ENCODE measurements at places on chromosomes 3 and 15.

- no peak for DNase-seq
Measured at GRCh38 chr15:32905481-32905880, 187.7 kb downstream of the GREM1 start.

DNA sequence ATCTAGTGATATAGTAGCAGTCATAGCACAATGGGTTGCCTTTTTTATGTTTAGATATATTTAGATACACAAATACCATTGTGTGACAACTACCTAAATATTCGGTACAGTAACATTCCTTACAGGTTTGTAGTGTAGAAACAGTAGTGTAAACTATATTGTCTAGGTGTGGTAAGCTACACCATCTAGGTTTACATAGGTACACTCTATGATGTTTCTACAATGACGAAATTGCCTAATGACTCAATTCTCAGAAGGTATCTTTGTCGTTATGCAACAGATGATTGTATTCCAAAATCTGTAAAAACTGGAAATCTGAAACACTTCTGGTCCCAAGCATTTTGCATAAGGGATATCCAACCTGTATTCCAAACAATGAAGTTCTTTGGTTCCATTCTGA lies 24.3 kb downstream of the PLOD2 start:
- no peak for DNase-seq

DNA sequence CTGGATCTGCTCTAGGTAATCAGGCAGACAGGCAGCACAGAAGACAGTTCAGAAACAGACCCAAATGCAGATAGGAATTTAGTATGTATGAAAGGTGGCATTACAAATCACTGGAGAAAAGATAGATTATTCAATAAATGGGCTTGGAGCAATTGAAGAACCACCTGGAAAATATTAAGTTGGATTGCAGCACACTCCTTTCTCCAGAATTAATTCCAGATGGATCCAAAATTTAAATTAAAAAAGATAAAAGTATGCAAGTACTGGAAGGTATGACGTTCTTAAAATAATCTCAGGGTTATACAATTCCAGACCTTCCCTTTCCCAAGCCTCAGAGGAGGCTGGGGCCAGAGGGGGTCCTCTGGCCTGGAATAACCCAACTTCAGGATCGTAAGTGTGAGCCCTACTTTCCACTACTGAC lies 32.5 kb downstream of the HRH1 start:
- DNase-seq = no peak

- no peak for DNase-seq
Measured at GRCh38 chr3:118226206-118226605, 808.4 kb downstream of the IGSF11 start.

Data from right lobe of liver (tissue), 6 donors.